ENCODE measurements at places on chromosomes 3 and 15.

GRCh38 chr3:169308654-169309250, 354.8 kb downstream of the MECOM start:
- DNase-seq: no peak

DNA sequence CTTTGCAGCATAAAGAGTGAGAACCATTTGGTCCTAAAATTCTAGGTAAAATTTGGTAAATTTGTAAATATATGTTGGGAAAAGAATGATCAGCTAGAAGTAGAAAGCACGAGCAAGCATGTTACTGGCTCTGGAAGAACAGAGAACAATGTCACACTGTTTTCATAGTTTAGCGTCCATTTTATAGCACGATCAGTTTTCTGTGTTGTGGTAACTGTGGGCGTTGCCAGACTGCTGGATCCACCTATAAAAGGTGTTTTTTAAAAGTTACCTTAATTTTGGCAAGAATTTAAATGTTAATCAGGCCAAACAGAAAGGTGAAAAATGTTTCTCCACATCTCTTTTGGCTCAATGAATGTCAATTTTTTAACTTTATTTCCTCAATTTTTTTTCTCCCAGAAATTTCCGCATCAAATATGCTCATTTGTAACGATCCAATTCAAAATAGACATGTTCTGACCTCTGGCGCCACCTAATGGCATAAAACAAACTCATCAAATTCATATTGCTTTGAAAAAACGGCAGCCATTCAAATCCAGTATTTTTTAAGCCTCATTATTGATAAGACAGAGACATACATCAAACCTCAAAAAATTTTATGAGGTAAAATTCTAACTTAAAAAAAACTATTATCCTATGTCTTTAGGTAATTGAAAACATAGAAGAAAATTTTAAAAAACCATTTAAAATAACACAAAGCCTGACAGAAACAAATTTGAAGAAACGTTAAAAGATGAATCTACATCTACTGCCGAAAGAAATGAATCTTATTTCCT, 5.5 kb upstream of the GP5 start:
- DNase-seq: peak; percentile 29

GRCh38 chr3:17765819-17766472, 23.5 kb upstream of the TBC1D5 start:
- no peak for DNase-seq

GRCh38 chr3:66276705-66277274, 56.0 kb downstream of the SLC25A26 start:
- DNase-seq: peak; percentile 32

DNA sequence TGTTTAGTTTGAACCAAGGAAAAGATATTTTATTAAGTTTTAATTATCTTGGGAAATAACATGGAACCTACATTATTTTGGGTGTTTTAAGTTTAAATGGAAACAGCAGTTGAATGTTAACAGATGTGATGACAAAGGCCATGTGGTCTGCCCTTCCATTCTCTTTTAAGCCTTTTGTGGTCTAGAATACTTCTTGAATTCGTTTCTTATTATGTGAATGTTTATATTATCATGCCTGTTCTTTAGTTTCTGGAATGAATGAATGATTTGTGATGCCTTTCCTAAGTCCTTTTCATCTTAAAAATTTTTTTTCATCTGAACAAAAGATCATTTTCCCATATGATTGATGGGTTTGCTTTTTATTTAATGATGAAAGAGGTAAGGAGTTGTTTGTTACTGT, 44.6 kb downstream of the SNRK start:
- no peak for DNase-seq

- peak; percentile 95 for DNase-seq
These were observed 59.2 kb upstream of the HERC1 start for GRCh38 chr15:63892794-63893441.

DNA sequence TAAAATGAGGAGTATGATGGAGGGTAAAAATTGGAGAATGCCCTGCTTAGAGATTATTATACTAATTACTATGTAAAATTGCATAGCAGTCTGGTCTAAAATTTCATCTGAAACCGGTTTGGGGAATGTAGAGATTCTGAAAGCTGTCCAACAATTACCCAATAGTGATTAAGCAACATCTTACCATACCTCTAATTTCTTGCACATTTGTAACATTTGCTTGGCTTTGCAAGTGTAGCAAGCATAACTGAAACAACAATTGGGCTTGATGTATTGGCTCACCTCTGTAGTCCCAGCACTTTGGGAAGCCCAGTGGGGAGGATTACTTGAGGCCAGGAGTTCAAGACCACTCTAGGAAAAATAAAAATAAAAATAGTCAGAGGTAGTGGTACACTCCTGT, 17.4 kb downstream of the AADACL2 start:
- DNase-seq: no peak

DNA sequence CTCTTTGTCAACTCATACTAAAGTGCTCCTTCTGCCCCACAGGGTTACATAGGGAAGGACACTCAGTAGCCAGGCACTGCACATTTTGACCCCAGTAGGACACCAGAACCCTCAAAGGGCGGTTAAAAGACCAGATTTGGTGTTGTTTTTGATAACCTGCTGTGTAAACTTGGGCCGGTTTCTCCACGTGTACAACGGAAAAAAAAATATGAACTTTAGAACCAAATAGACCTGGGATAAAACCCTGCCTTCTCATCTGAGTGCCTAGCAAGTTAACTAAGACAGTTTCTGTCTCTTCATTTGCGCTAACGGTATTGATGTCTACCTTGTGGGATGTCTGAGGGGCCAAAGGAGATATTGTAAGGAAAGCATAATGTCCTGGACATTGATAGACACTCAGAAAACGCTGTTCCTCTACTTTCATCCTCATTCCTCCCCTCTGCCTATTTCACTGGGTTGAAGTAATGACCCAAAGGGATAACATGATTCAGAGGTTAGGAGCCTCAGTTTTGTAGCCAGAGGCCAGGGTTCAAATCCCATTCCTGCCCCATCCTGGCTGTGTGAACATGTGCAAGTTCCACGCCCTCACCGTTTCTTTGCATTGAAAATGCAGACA, 155.9 kb upstream of the LPP start:
- DNase-seq: no peak

DNA sequence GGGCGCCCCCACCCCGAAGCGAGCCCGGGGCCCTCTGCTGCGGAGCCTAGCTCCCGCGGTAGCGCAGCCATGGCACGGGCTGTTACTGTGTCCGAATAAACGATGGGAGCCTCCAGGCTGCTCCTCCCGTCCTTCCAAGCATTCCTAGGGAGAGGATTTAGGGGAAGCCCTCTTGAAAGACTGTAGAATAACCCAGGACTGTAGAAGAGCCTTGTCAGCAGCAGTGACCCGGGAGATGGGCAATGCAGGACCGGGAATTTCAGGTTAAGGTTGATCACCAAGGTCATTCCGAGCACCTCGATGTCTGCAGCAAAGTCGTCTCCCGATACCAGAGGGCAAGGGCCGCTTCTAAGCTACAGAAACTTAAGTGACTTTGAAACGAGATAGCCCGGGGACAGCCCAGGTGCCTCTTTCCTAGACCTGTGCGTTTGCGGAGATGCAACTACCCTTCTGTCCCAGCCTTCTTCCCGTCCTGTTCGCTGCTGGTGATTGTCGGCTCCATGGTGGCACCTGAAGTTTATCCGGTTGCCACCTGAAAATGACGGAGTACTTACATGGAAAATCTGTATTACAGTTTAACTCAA, 753 bp upstream of the MYO5A start:
- no peak for DNase-seq

GRCh38 chr3:112497897-112498548, 1.2 kb downstream of the BTLA start:
- DNase-seq: no peak

- no peak for DNase-seq
These were observed 19.0 kb downstream of the PCYT1A start for GRCh38 chr3:196268284-196269163.

GRCh38 chr3:30886888-30887287, 7.6 kb downstream of the GADL1 start:
- DNase-seq: no peak

DNA sequence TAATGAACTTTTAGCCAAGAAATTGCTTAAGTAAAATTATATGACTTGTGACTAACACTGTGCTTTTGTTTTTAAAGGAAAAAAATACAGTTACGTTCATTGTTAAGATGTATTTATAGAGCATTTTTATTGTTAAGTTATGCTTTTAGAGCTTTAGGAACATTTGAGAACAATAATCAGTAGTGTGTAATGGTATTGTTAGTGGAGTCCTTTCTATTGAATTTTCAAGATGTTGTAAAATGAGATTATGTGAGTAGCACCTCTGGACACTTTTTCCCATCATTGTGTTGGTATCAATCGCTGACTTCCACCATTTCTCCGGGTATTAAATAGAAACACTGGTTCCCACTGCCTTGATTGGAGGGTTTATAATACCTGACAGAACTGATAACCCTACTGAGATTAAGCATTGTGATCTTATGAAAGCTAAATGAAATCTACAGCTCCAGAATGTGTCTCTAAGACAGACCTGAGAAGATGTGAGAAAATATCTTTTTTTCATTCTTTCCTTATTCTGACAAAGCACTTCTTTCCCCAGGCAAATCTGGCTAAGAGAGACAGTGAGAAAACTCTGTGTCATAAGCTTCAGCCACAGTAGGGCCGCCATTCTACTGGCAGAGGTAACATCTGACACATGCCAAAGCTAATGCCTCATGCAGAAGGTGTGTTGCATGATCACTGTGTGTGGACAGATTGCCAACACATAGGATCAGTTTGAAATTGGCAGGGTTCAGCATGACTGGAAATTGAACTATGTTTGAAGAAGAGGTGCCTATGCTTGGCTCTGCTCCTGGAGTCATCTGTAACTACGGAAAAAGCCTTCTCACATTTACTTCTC, 610.8 kb downstream of the MECOM start:
- DNase-seq: no peak

- DNase-seq: peak; percentile 32
These were observed 44.6 kb downstream of the SLC12A1 start for GRCh38 chr15:48250640-48251076.

DNA sequence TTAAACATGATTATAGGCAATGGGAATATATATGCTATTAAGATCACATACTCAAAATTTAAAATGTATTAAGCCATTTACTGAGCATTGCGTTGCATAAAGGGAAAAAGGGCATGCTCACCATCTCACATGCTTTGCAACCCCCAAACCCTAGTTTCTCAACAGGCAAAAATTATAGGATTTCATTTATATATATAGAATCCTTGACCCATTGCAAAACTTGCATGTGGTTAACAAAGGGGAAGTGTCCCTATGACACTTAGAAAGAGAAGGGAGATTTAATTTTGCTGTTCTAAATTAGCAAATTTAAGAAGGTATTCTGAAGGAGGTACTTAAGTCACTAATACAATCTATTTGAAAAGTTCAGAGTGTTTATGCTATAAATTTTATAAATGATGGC, 837.8 kb downstream of the DIPK2A start:
- DNase-seq: no peak

- DNase-seq: no peak
These were observed 172.8 kb downstream of the PLCH1 start for GRCh38 chr3:155572085-155572484.

DNA sequence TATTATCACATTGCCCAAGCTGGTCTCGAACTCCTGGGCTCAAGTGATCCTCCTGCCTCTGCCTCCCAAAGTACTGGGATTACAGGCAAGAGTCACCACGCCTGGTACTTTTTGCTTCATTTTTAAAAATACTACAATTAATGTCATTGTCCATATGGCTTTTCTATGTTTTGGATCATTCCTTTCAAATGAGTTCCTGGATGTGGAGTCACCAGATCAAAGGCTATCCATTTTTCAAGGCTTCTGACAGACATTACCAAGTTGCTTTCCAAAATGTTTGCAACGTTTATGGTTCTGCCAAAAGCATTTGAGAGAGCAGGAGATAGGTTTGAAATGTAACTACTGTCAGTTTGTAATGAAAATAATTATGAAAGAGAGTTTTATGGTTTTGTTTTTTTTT, 34.2 kb upstream of the BCL2L10 start:
- no peak for DNase-seq

- DNase-seq: no peak
These were observed 1.2 kb downstream of the MYZAP start for GRCh38 chr15:57592836-57593420.

DNA sequence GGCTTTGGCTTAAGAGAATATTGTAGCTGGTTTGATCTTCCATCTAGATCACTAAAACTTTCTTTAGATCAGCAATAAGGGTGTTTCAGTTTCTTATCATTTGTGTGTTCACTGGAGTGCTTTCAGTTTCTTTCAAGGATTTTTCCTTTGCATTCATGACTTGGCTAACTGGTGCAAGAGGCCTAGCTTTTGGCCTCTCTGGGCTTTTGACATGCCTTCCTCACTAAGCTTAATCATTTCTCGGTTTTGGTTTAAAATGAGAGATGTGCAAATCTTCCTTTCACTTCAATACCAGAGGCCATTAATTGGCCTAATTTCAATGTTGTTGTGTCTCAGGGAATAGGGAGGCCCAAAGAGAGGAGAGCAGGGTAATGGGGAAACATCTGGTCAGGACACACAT, 30.3 kb upstream of the CCNB2 start:
- no peak for DNase-seq

DNA sequence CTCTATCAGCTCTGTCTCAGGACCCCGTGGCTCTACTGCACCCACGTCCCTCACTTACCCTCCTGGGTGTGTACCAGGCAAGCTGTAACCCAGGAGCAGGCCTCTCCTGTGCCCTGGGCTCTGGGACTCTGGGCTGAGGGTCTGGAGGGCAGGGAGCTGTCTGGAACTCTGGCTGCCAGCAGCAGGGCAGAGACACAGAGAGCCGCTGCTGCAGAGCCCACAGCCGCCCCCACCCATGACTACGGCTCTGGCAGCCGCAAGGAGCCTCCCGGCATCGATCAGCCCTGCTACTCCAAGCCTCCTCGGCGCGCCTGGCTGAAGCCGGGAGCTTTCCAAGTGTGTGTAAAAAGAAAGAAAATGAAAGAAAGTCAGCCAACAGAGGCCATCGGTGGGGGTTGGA, 103.7 kb upstream of the ATP2B2 start:
- no peak for DNase-seq

DNA sequence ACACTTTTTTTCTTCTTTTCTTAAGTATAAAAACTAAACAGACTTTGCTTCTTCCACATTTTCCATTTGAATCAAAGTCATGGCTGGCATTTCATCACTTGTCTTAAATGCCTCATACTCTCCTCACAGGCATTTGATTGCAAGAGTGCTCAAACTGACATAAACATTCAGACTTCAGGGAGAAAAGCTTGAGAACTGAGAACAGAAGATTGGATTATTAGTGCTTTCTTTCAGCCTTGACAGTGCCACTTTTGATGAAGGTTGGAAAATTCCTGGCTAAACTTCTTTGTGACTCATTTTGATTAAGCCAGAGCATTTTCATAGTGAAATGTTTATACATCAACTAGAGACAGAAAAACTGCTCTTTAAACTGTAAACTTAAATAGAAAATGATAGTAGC, 544.4 kb downstream of the DIPK2A start:
- DNase-seq: no peak

DNA sequence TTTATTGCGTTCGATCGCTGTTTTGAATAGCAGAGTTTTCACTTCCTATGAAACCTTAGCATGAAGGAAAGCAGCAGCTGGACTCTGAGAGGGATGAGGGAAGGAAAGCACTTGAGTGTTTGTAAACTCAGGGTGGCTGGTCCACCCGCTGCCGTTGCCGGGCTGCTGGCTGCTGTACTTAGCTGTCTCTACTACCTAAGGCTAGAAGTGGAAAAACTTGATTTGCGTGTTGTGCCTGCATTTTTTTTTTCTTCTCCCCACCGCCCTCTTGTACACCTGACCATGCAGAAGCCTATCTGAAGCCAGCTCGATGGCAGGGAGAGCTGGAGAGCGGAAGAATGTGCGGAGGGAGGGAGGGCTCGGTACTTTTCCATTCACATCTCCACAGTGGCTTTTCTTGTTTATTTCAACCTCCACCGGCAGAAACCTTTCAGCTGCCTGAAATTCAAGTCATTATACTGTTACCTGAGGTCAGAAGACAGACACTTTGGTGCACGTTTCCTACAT, 4.8 kb upstream of the BCL6 start:
- DNase-seq: no peak

All from KG1 (cell line).